ENCODE measurements at places on chromosomes 16 and 17.
A peak's percentile ranks its signal among the peaks of the same experiment; 100 is the strongest.

DNA sequence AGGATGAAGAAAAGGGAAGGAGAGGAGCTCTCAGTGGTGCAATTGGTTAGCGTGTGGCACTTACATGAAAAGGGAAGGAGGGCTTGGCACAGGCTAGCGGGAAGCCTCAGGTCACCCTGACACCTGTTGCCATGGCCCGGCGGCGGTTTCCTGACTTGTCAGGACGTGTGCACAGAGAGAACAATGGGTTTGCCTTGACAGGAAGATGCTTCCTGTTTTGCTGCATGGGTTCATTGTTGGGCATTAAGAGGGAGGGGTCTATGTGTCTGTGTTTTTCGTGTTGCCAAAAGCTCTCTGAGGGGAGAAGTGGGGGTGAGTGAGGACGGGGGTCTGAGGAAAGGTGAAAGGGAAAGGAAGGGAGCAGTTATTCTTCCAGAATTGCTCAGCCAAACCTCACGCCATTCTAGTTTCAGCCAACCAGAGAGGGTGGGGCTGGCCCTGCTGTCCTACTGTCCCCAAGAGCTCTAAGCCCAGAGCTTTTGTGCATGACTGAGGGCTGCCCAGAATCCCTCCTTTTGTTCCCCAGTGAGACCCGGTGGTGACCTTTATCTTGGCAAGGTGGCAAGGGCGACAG lies 17.1 kb upstream of the CCR7 start:
- DNase-seq, result peak; percentile 76

DNA sequence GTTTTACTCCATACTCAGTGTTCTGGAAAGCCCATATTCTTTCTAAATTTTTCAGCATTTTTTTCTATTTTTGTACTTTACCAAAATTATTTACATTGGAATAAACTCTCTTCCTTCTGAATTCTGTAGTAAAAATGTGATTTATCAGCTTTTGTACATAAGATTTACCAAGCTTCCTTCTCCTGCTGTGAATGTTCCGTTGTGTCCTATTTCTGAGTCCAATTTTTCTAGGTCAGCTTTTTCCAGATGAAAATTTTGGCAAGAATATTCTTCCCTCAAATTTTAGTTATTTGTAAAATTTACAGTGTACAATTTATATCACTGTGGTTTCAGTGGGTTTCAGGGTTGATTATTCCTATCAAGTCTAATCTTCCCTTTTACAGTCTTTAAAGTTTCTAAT lies 27.5 kb downstream of the ASPA start:
- DNase-seq, result no peak

- no peak for DNase-seq
These were observed 67.1 kb downstream of the CLEC18A start for GRCh38 chr16:70018254-70018653.

GRCh38 chr16:74438492-74438979 lies 17.3 kb upstream of the CLEC18B start:
- no peak for DNase-seq

- no peak for DNase-seq
These were observed 2.2 kb downstream of the ETV4 start for GRCh38 chr17:43543771-43544575.

DNA sequence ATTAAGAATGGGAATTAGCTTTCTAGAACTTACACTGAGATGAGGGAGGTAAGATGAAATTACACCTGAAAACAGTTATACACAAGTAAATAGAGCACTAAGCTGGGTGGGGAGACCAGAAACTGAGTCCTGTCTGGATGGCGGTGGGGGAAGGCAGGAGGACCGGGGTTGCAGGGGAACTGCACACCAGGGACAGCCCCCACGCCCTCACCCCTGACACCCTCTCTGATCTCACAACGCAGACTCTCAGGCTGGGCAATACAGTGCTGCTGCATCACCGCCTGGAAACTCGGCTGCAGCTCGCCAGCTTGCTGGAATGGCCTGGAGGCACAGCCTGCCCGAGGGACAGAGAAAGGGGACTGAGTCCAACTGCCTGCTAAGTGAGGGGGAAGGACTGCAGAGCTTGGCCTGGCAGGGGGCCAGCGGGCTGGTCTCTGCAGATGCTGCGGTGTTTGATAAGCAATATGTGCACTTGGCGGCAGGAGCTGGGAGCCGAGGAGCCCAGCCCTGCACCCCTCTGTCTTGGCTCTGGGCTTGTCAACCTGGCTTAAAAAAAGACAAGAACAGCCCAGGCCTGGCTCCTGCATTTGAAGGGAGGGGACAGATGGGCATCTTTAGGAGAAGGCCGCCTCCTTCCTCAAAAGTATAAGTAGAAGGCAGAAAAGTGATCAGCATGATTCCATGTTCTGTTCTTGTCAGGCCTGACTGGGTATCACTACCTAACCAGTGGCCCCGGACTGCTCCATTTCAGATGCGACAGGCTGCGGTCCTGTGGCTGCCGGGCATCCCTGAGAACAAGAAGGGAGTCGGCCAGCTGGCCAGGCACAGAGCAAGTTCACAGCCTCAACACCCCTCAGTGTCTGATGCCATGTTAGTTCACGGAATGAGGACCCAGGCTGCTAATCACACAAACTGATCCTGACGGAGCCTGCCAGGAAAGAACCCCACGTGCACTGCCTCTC lies 30.2 kb downstream of the SPHK1 start:
- no peak for DNase-seq
